ENCODE measurements at places on chromosomes 11 and 22.

DNA sequence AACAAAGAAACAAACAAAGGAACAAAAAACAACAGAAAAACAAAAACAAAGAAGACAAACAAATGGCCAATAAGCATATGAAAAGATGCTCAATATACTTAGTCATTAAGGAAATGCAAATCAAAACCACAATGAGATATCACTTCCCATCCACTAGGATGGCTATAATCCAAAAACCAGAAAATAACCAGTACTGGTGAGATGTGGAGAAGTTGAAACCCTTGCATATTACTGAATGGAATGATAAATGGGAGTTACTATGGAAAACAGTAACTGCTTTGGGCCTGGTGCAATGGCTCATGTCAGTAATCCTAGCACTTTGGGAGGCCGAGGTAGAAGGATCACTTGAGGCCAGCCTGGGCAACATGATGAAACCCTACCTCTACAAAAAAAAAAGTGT lies 44.9 kb upstream of the RBFOX2 start:
- no peak for DNase-seq

GRCh38 chr11:76560219-76560618 lies 110.3 kb downstream of the LRRC32 start:
- DNase-seq, result no peak

GRCh38 chr11:126202646-126203359 lies 8.6 kb downstream of the RPUSD4 start:
- no peak for DNase-seq

GRCh38 chr11:6928916-6929315 lies 2.7 kb downstream of the ZNF215 start:
- DNase-seq, result no peak

- DNase-seq, result no peak
These were observed 25.7 kb downstream of the ARHGEF17 start for GRCh38 chr11:73333640-73334383.

GRCh38 chr11:126335463-126335760 lies 20.1 kb upstream of the ST3GAL4 start:
- no peak for DNase-seq

GRCh38 chr22:23803001-23803819 lies 16.4 kb downstream of the SMARCB1 start:
- DNase-seq, result no peak

DNA sequence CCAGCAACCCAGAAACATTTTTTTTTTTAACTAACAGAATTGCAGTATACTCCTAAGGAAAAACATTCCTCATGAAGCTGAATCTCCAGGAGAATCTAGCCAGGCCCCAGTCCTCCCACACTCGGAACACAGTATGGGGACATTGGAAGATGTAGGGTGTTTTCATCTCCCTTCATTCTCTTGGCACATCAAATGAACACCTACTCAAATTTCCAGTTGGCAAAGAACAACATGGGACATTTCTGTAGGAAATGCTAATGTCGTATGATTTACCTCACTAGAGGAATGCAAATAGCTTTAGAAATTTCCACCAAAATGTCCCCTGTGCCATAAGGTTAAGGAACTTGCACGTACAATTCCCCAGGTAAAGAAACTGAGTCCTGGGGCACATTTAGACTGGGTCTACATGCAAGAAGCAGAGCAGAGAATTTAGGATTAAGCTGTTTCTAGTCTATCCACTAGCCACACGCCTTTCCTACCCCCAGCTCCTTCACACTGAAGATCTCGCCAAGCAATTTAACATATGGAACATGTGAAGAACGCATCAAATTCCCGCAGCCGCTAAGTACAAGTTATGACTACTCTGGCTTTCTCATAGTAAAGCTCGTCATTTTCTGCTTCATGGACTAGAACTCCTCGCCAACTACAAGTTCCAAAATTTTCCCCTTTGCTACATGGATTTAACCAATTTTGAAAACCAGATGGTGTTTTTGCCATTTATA lies 2.9 kb upstream of the CADM1 start:
- no peak for DNase-seq

DNA sequence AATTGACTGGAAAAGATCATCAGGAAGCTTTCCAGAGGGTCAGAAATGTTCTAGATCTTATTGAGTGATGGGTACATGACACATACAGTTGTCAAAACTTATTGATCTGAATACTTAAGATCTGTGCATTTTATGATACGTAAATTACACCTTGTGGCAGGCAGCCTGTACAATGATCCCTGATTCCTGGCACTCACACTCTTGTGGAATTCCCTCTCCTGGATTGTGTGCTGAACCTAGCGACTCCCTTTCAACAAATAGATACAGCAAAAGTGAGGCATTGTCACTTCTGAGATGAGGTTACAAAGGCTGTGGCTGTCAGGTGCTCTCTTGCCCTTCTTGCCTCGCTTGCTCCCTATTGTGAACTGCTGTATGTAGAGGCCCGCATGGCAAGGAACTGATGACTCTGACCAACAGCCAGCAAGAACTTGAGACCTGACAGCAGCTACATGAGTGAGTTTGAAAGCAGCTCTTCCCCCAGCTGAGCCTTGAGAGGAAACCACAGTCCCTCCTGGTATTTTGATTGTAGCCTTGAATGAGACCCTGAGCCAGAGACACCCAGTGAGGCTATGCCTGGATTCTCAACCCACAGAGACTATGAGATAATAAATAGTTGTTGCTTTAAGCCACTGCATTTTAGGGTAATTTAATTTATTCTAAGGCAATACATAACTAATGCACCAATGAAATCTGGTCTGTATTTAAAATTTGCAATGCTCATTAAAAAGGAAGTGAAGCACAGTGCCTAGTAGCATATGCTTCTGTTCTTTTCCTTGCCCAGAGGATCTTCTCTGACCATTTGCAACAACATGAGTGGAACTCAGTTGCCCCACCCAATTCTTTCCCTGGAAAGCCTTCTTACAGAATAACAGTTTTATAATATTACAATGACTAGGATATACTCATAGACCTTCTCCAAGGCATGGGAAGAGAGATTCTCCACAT lies 60.5 kb upstream of the IZUMO1R start:
- no peak for DNase-seq

DNA sequence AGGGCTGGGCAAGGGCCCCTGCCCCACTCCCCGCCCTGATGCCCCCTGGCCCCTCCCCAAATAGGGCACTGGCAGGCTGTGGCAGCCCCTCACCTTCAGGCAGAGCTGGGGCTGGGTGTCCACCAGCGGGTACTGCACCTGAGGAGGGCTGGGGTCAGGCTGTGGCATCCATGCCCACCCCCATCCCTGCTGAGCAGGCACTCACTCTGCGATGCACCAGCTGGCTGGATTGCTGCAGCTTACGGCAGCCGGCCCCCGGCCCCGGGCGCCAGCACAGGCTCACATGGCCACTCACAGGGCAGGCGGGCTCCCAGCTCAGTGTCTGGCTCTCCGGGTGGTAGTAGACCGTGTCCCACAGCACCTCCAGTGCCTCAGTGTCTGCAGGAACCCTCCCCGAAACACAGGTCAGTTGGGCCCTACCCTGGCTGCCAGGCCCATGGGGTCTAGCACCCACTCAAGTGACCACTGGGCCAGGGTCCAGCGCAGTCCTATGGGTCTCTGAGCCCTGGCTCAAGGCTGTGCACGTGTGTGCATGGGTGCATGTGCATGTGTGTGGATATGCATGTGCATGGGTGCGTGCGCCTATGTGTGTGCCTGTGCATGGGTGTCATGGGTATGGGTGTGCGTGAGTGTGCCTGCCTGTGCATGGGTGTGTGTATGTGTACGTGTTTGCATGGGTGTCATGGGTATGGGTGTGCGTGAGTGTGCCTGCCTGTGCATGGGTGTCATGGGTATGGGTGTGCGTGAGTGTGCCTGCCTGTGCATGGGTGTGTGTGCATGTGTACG lies 14.4 kb downstream of the IL17REL start:
- DNase-seq, result no peak

DNA sequence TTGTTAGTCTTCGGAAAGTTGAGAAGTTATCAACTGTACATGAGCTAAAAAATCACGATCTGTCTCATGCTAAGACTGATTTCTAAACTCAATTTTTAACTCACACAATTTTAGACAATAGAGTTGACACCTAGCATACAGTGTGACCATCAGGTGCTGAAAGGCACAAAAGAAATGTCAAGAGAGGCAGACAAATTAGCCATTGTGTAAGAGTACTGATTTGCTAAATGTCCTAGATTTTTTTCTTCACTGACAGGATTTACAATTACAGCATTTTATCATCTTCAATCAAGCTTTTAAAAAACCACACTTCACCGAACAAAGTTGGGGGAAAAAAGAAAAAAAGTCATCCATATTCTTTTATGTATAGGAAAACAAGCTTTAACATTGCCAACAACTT lies 7.0 kb downstream of the LGR4 start:
- no peak for DNase-seq

- DNase-seq, result no peak
These were observed 49.3 kb downstream of the RBMXL2 start for GRCh38 chr11:7138051-7138450.

Measured in H4 (cell line).